ENCODE measurements at places on chromosomes 7 and 10.

DNA sequence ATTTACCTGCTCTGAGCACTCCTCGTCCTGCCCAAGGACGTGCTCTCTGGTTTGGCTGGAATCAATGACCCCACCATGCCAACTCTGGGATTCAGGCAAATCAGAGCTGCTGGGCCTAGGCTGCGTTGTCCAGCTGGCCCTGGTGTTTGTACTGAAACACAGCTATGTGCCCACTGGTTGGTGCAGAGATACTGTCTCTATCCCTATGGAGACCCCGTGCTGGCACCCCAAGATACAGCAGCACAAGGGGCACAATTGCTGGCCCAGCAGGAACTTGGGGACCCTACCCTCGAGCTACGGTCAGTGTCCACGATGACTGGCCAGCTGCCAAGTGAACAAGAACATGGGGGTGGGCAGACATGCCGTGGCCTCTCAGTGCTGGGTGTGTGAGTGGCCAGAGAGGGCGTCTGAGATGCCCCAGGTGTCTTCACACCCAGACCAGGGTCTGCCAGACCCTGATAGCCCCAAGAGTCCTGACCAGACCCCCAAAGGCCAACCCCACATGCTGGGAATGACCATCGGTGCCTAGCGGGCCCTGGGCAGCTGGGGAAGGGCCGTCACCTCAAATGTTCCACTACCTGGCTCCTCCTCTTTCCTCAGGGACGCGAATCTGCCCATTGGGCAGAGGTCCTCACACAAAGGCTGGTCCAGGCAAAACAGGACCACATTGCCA, 79.3 kb upstream of the ZNF479 start:
- DNase-seq, result no peak

GRCh38 chr7:46975493-46975892, 606.4 kb downstream of the TNS3 start:
- no peak for DNase-seq

- no peak for DNase-seq
Observed at GRCh38 chr7:55177589-55178261, 158.9 kb downstream of the EGFR start.

DNA sequence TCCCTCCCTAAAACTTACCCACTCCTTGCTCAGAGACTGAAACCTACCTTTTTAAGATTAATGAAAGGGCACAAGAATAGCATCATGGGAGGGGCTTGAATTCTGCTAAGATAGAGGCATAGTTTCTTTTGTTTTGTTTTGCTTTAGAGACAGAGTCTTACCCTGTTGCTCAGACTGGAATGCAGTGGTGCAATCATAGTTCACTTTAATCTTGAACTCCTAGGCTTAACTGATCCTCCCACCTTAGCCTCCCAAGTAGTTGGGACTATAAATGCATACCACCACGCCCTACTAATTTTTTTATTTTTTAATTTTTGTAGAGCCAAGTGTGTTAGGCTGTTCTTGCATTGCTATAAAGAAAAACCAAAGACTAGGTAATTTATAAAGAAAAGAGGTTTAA, 17.7 kb upstream of the DNMBP start:
- no peak for DNase-seq

DNA sequence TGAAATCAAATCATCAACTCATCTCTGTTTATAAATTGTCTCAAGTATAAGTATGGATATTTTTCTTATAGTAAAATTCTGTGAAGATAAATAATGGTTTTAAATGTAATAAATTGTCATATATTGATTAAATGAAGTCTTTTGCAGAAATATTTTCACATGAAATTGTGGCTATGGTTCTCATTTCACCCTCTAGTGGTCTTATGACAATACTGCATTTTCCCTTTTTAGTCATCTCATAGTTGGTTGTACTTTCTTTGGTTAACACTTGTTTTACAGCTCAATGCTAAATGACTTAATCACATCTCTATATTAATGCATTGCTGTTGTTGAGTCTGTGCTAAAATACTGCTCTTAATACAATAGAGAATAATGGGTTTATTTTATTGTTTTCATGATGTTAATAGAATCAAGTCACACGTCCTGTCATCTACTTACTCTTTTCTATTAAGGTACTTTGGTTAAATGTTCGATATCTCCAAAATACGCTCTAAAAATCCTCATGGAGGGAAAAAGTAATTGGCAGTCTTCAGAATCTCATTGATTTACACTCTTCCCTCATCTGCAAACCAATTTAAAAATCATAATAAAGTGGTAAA, 38.0 kb upstream of the CACNA2D1 start:
- DNase-seq, result no peak

GRCh38 chr10:112723876-112724275, 226.2 kb upstream of the TCF7L2 start:
- no peak for DNase-seq

GRCh38 chr7:6705959-6706665, 635 bp downstream of the ZNF12 start:
- DNase-seq, result peak; percentile 39

- DNase-seq, result no peak
Observed at GRCh38 chr10:24800861-24801260, 77.2 kb upstream of the ARHGAP21 start.

DNA sequence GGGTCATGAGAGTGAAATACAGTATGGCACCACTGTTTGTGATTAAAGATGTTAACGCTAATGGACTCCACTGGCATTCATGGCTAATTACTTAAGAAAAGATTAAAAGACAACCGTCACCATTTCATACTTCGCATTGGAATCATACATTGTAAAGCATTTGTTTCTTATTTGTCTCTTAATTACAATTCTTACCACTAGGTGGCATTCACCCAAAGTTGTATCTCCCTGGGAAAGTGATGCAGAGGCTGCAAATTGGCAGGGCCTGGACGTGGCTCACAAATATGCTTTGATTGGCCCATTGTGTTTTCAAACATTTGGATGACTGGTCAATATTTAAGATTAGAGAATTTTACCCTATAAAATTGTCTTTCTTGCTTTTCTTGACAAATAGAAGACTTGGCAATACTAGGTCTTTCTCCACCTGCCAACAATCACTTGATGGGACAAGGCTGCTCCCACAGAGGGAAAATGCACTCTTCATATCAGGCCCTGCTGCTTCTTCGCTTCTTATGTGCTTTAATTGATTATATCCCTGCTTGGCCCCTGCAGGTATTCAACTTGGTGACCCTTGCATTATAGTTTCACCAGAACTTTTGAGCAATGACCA, 72.1 kb upstream of the STARD3NL start:
- no peak for DNase-seq

DNA sequence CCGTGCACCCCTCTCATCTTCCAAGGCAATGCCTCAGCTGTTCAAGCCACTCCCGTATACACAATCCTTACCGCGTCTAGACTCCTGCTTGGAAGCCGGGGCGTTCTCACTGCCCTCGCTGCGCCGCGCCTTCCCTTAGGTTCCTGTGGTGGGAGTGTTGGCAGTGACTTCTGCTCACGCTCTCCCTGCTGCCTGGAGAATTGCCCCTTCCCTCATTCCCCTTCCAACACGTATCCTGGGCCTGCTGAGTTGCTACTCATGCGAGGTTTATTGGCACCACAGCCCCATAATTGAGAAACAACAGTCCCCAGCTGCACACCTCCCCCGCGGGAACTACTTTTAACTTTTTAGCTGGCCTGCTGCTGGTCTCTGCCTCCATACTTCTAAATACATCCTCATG, 31.9 kb downstream of the RBM17 start:
- no peak for DNase-seq

DNA sequence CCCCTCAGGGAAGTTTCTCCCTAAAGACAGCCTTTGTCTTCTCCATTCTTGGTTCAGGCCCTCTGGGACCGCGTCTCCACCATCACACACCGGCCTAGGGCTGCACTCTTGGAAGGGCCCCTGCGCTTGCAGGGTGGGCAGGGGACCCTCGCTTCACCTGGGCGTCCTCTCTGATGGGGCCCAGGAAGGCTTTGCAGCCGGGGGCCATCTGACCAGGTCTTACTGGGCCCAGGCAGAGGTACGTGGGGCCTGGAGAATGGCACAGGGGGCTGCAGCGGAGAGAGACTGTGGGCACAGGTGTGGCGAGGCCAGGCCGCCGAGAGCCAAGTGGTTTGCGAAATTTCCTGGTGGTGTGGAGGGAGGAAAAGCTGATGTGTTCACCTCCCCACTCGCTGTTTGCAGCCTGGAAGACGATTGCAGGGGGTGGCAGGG, 44.4 kb downstream of the ALOX5 start:
- DNase-seq, result no peak

DNA sequence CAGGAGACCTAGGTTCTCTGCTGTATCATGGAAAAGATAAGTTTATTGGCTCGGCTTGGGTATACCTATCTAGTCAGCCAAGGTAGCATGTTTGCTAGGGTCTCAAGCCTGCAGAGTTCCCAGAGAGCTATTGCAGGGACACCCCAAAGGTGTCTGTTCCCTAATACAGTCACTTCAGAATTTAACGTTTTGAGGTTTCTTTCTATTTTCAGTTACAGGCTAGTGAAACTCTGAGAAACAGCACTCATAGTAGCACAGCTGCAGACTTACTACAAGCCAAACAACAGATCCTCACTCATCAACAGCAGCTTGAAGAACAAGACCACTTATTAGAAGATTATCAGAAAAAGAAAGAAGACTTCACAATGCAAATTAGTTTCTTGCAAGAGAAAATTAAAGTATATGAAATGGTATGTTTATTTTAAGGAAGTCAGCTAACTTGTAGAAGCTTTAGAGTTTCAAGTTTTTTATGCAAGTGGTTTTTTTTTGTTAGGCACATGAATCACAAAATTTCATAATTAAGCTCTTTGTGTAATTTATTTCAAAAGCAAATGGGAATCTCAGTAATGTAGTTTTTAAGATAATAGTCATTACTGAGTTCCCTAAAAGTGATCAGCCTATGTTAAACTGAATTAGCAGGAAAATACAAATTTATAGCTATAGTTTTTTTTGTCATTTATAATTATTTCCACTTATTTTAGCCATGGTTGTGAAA, 54.9 kb downstream of the AKAP9 start:
- no peak for DNase-seq

Data from activated CD4-positive, alpha-beta memory T cell treated with anti-CD3 and anti-CD28 coated beads, Interleukin-2, amount 10 ng/mL, durations not matched to agents 7 days and 5 days (primary cell).